NCI-H1105 (cell line): ENCODE measurements at places on chromosomes 3 and 15.

GRCh38 chr3:42983927-42984326 is 4.8 kb downstream of the GASK1A start:
- DNase-seq: no peak

GRCh38 chr15:50519740-50520425 is 26.6 kb downstream of the USP50 start:
- no peak for DNase-seq

DNA sequence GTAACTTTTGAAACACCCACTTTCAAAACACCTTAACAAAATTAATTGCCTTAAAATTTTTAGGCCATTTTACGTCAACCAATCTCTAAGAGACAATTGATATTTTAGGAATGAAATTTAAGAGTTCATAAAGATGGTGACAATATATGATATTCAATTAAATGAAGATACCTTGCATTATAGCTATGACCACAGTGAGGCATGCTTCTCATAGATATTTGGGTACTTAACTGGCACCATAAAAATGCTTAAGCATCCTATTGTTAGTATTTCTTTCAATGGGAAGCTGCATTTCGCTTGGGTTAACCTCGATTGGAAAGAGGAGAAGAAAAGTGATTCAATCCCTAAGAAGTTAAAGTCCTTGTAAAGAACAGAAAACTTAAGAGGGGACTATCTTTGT is 209.0 kb downstream of the GAP43 start:
- no peak for DNase-seq

GRCh38 chr15:28246605-28247004 is 75.4 kb downstream of the HERC2 start:
- no peak for DNase-seq

GRCh38 chr3:184383033-184383740 is 3.3 kb downstream of the CHRD start:
- DNase-seq: no peak

- no peak for DNase-seq
Observed at GRCh38 chr15:68774521-68775235, 46.0 kb downstream of the ANP32A start.

DNA sequence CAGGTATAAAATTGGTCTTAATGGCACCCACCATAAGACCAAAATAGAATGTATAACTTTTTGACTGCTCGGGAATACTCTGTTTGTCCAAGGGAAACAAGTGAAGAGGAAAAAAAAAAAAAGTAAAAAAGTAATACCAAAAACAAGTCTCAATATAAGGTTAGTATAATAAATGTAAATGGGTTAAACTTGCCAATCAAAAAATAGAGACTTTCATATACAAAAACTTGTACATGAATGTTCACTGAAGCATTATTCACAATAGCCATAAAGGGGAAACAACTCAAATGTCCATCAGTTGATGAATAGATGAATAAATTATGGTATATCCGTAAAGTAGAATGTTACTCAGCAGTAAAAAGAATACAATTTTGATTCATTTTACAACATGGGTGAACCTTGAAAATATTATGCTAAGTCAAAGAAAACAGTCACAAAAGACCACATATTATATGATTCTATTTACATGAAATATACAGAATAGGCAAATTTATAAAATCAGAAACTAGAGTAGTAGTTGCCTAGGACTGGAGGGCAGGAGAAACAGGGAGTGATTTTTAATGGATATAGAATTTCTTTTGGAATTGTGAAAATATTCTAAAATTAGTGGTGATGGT is 39.6 kb upstream of the FGD5 start:
- no peak for DNase-seq
